Nasal cavity respiratory epithelium epithelial cell of viscerocranial mucosa (primary cell): ENCODE measurements at places on chromosomes 7 and 10. TPM values are rescaled to one million over a fixed set of nuclear protein-coding genes. Genes with fewer than 3 reads are reported as not detected.

Gene SPDYE18
- total RNA-seq: not detected in 2 replicates

Gene GBF1
- 15.7 and 39.8 TPM in 2 replicates for total RNA-seq

Gene HOXA13
- not detected in 2 replicates for total RNA-seq

Gene IMPDH1
- 35.9 and 89.6 TPM in 2 replicates for total RNA-seq

Gene SLC16A9
- total RNA-seq: 2.4 and 3.7 TPM in 2 replicates

Gene TMEM213
- not detected in 2 replicates for total RNA-seq

Gene PRPS1L1
- total RNA-seq: not detected in 2 replicates

Gene GIGYF1
- total RNA-seq: 10.3 and 16.4 TPM in 2 replicates

Gene ADGRA1
- total RNA-seq: not detected in 2 replicates

Gene GUSB
- 18.5 and 27.6 TPM in 2 replicates for total RNA-seq

Gene GBX1
- not detected in 2 replicates for total RNA-seq

Gene NKX2-3
- total RNA-seq: not detected in 2 replicates

Gene PTN
- under 0.01 and 0.07 TPM in 2 replicates for total RNA-seq

Gene CNTNAP2
- 2.1 and 21.0 TPM in 2 replicates for total RNA-seq

Gene CH25H
- total RNA-seq: under 0.01 and 0.21 TPM in 2 replicates

Gene LEP
- total RNA-seq: under 0.01 and 0.28 TPM in 2 replicates
